ENCODE measurements at places on chromosomes 3 and 15.

DNA sequence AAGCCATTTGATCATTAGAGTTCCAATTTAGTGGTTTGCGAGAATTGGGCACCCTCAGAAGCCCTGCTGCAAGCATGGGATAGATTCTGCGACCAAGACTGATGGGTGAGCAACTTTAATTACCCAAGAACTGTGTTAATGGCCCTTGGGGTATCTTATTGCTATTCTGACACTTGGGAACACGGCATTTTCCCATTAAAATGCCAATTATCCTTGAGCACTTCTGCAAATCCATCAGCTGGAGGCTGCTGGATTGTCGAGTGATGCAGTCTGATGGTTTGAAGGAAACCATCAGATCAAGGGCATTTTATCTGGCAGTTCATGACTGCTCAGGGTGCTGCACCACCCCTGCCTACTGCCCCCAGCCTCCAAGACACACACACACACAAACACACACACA, 183.6 kb upstream of the PROK2 start:
- no peak for DNase-seq

DNA sequence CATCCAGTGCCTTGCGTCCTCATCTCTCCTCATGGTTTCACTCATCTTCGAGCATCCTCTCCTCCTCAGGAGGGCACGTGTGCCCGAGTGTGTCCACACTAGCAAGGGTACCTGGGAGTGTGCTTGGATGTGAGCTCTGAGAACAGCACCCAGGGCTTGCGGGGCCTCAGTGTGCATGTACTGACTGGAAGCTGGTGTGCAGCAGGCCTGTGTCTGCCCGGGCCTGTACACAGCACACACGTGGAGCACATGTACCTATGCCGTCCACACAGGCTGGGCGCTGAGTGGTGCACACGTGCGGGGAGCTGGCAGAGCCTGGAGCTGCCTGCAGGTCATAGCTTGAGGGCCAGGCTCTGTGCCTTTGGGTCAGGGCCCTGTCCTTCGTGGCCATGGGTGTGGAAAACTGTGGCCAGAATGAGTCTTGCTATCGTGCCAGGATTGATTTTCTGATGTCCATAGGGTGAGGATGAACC, 34.9 kb downstream of the TSPAN3 start:
- no peak for DNase-seq

GRCh38 chr3:128320551-128321340, 145.9 kb downstream of the DNAJB8 start:
- DNase-seq, result peak; percentile 1

GRCh38 chr3:197713477-197713822, 23.3 kb downstream of the RUBCN start:
- no peak for DNase-seq

DNA sequence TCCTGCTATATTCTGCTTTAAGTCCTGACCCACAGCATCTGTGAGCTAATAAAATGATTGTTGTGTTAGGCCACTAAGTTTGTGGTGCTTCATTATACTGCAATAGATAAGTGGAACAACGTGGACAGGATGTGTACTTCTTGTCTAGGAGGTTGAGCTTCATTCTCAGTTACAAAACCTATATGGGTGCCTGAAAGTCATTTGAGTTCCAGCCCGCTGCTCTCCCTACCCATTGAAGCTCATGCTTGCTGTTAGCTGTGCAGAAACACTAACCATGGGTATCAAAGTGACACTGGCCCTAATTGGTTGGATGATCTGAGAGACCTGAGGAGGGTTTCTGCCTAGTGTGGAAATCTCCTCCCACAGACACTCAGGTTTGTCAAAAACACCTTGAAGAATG, 357.2 kb downstream of the PDCD6IP start:
- DNase-seq, result no peak

GRCh38 chr3:24604215-24604614, 109.6 kb upstream of the THRB start:
- no peak for DNase-seq

GRCh38 chr3:14324224-14324944, 78.0 kb upstream of the SLC6A6 start:
- DNase-seq, result no peak

DNA sequence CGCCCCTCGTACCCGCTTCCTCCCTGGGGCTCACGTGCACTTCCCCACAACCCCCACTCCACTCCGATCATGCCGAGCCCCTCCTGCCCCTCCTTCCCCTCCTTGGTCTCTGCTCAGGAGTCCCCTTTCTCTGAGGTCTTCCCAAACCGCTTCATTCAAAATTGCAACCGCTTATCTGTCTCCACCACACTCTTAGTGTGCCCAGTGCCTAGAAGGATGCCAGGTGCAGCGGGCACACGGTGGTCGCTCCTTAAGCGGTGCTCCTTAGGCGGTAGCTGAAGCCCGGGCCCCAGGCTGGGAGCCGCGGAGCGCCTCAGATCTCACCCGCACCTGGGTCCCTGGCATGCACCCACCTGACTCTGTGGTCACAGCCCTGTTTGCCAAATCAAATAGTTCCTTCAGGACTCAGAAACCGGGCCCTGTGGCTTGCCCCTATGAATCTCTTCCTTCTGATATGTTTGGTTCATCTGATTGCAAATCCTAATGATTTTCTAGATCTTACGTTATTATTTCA, 524.5 kb downstream of the OCA2 start:
- no peak for DNase-seq

GRCh38 chr15:29438703-29439055, 169.1 kb upstream of the NSMCE3 start:
- no peak for DNase-seq

GRCh38 chr3:123871946-123872345, 12.2 kb downstream of the MYLK start:
- no peak for DNase-seq

GRCh38 chr15:91357011-91357410, 257.0 kb downstream of the SV2B start:
- no peak for DNase-seq

DNA sequence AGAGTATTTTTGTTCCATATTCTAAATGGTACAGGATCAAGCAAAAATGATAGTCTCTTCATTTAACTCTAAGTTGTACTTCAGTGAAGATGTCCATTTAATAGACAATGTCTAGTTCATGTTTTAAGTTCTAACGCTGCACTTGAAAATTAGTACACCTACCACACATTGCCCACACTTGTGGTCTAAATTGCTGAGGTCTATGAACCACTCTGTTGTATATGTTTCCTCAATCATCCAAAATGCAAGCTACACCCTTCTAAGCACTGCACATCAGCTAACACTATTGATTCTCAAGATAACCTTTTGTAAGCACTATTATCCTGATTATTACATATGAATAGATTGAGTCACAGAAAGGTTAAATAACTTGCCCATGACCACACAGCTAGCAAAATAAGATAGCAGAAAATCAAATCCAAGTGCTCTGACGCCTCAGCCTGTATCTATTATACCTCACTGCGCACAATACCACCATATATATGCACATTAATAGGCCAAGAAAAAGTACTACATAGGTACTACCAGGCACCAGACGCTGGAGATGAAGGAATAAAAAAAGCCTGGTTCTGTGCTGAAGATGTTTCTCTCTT, 6.4 kb downstream of the GOLIM4 start:
- DNase-seq, result no peak

- no peak for DNase-seq
These were observed 8.2 kb upstream of the ESYT3 start for GRCh38 chr3:138426211-138426610.

DNA sequence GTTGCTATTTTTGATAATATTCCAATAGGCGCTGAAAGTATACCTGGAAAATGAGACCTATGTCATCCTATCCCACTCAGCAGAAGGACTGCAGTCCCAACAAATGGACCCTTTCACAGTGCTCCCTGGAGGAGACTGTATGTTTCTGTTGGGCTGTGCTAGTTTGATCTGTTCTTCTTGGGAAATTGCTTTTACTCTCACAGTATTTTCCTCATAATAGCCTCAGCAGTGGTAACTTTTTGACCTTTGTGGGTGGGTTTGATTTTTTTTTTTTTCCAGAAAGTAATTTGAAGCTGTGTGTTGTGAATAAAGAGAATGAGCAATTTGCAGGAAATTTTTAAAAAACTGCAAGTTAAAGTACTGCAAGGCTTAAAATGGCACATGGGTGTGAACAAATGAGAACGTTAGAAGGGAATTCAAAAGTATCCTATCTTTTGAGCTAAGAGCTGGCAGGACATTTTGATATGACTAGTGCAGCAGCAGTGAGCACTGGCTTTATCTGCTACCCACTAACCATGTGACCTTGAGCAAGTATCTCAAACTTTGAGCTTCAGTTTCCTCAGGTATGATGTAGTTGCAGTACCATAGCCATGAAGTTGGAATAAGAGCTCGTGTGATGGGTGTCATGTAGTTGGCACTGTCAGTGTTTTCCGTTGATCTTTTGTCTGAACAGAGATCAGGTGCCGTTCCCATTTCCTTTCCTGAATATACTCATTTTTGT, 118.4 kb downstream of the ATG7 start:
- no peak for DNase-seq

- DNase-seq, result no peak
These were observed 240.5 kb upstream of the CFAP20DC start for GRCh38 chr3:59290358-59290757.

DNA sequence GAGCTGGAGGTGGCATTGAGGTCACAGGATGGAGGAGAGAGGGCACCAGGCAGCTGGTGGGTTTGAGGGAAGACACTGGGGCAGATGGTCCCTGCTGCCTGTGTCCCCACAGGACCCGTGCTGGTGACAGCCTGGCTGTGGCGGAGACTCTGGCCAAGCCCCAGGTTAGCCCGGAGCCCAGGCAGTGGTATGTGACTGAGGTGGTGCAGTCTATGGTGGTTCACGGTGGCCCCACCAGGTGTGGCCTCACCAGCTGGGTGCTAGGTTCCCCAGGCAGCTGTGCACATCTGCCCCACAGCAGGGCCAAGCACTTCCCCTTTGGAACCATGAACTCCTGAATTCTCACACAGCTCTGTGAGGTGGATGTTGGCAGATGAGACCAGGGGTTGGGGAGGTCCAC, 15.4 kb downstream of the PLXNA1 start:
- DNase-seq, result no peak

GRCh38 chr3:15102836-15103235, 3.9 kb upstream of the RBSN start:
- no peak for DNase-seq

GRCh38 chr3:61340931-61341461, 89.7 kb upstream of the FHIT start:
- DNase-seq, result no peak

DNA sequence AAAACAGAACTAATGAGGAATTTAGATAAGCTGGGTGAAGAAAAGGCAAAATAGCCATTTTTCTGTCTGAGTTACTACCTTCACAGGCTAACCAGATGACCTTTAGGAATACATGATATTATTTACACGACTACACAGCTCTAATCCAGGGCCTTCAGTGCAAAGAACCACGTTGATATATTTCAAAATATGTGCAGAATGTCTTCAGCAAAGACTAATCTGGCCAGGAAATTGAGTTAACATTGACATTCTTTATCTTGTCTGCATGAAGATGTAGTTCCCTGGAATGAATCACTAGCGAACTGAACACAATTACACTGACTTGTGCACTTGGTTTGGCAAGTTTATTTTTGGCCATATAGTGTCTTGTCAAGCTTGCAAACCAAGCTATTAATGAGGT, 41.5 kb downstream of the PDHB start:
- no peak for DNase-seq

- DNase-seq, result no peak
These were observed 249.5 kb upstream of the TRIM42 start for GRCh38 chr3:140428380-140428779.

- DNase-seq, result no peak
These were observed 77.4 kb upstream of the PLCL2 start for GRCh38 chr3:16807391-16807790.

- DNase-seq, result no peak
These were observed 4.3 kb downstream of the SLC6A20 start for GRCh38 chr3:45792036-45792435.

DNA sequence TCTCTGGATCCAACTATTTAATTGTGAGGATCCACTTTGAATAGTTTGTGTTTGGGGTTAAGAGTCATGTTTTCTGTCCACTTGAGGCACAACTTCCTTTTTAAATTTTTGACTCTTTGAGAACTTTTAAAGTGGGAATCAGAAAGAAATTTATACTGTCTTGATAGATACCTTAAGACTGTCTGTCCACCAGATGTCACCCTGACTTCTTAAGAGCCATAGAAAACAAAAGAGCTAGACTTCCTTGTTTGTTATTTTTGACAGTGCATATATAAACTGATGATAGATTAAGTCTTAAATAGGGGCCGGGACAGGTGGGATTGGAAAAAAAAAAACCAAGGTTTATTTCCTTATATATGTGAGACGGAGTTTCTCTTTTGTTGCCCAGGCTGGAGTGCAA, 52.1 kb upstream of the WDR72 start:
- DNase-seq, result no peak

DNA sequence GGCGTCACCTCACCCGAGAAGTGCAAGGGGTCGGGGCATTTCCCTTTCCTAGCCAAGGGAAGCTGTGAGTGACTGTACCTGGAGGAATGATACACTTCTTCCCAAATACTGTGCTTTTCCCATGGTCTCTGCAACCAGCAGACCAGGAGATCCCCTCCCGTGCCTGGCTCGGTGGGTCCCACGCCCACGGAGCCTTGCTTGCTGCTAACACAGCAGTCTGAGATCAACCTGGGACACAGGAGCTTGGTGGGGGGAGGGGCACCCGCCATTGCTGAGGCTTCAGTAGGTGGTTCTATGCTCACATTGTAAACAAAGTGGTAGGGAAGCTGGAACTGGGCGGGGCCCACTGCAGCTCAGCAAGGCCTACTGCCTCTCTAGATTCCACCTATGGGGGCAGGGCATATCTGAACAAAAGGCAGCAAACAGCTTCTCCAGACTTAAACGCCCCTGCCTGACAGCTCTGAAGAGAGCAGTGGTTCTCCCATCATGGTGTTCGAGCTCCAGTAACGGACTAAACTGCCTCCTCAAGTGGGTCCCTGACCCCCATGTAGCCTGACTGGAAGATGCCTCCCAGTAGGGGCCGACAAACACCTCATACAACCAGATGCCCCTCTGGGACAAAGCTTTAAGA, 31.4 kb upstream of the ABHD5 start:
- DNase-seq, result no peak

DNA sequence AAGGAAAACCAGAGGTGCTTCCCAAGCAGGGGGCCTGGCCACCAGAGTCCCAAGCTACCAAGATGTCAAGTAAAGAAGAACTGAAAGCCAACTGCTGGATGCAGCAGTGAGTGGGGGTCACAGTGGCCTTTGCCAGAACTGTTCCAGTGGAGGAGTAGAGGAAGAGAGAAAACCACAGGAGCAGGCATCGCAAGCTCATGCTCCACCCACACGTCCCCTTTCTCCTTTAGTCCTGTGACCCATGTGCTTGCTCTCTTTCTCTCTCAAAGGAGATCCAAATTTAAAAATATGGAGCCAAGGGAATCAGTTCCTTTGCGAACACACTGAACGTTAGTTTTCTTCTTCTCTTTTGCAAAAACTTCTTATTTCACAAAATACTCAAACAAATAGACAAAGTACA, 12.4 kb upstream of the ABHD2 start:
- DNase-seq, result no peak

DNA sequence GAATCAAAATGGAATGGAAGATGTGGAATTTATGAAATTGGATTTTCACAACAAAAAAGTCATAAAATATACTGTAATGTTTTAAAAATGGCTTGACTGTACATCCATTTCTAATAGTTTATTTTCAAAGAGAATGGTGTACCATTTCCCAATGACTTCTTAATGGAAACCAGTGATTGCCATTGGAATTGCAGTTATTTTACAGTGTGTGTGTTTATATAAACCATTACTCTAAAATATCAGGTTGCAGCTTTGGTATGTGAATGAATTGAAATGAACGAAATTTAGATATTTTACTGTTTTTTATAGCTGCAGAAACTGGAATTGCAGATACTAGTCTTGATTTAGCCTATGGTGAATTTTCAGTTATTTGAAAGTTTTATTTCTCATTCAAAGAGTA, 165.6 kb downstream of the UBE2E2 start:
- no peak for DNase-seq

GRCh38 chr3:31004025-31004678, 109.7 kb upstream of the GADL1 start:
- DNase-seq, result peak; percentile 53
